ENCODE measurements at places on chromosomes 2 and 18.

GRCh38 chr18:27366151-27366550, 181.0 kb upstream of the CHST9 start:
- DNase-seq = no peak

- DNase-seq = peak; percentile 83
Measured at GRCh38 chr2:232327105-232328031, 51.2 kb upstream of the ALPP start.

- DNase-seq = no peak
Measured at GRCh38 chr2:100755441-100755840, 64.5 kb upstream of the NPAS2 start.

DNA sequence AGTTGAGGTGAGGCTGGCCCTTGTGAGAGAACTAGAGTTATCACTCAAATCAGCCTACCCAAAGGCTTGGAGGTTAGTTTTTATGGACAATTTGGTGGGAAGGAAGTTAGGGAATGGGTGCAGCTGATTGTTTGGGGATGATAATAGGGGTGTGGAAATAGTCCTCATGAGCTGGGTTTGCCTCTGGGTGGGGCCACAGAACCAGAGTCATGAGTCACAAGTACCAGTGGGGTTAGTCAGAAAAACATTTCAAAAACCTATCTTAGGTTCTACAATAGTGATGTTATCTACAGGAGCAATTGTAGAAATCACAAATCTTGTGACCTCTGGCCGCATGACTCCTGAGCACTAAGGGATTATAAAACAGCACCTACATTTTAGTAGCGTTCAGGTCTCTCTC, 630.1 kb upstream of the PIK3C3 start:
- DNase-seq = no peak

DNA sequence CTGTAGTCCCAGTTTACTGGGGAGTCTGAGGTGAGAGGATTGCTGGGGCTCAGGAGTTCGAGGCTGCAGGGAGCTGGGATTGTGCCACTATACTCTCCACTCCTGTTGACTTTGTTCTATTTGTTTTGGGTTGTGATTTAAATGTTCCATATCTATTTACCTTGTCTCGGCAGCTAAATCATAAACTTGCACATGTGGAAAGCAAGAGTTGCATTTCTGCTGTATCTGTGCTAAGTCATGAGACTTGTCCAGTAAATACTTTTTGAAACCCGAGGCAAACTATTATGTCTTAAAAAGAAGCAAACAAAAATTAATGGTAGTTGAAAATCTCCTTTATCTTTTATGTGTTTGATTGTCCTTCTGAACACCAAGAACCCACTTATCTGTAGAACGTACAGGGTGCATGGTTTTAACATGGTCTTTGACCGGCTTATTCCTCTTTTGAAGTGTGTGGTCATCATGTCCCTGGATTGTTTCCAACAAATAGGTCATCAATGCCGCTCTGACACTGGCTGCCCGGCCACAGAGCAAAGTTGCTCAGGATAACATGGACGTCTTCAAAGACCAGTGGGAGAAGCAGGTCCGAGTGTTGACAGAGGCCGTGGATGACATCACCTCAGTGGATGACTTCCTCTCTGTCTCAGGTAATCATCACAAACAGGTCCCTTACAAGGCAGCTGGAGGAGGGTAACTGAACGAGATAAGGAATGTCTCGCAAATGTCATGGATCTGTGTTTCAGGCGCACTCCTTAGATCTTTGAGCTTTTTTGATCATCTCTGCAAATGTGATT, 241.1 kb upstream of the LRRTM1 start:
- DNase-seq = no peak

DNA sequence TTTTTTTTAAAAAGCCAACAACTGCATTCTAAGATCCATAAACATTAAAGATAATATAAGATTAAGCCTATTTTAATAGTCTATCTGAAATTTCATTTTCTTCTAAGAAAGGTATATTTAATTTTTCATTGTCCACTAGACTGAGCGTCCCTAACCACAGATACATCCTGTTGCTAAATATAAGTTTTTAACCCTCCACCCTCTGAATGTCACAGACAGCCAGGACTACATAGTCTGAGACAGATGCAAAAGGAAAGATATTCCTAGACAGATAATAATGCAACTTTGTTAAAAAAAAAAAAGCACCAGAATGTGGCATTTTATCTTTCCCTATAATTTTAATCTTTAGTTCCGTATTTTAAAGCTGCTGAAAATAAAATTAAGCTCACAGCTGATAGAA, 114.6 kb downstream of the ZEB2 start:
- no peak for DNase-seq

- DNase-seq = no peak
Measured at GRCh38 chr18:57585855-57586250, 649 bp downstream of the FECH start.
